ENCODE measurements at places on chromosomes 1 and 21.
A peak's percentile ranks its signal among the peaks of the same experiment; 100 is the strongest.

DNA sequence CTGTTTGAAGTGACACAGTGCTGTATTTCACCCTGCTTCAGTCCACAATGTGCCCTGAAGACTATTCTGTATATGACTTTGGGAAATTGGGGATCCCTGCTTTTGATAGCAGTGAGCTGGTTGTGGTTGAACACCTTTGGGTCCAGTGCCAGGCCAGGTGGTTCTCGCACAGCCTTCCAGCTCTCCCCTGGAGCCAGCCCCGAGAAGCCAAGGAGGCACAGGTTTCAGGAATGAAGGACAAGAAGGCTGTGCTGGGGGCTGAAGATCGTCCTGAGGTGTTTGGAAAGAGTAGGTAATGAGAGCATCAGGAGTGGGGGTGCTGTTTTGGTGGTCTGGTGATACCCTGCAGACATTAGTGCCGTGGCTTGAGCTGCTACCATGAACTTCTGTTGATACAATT, 131.4 kb upstream of the COL6A1 start:
- DNase-seq: no peak

GRCh38 chr1:2472561-2473177, 3.4 kb upstream of the PLCH2 start:
- no peak for DNase-seq

DNA sequence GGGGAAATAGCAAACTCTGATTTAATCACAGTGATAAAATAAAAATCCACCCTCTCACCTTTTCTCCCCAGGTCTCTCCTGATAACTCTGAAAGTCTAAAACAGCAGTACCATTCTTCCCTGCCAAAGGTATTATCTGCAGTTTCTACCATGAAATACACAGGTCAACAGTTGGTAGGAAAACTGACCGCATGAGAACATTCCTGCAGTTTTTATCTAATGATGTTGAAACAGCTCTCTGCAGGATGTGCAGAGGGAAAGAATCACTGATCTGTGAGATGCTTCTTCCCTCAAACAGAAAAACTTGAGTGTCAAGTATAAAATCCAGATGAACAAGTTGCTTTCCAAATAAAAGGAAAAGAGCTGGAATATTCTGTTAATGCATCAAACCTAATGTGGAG, 39.1 kb downstream of the KCNJ6 start:
- no peak for DNase-seq

DNA sequence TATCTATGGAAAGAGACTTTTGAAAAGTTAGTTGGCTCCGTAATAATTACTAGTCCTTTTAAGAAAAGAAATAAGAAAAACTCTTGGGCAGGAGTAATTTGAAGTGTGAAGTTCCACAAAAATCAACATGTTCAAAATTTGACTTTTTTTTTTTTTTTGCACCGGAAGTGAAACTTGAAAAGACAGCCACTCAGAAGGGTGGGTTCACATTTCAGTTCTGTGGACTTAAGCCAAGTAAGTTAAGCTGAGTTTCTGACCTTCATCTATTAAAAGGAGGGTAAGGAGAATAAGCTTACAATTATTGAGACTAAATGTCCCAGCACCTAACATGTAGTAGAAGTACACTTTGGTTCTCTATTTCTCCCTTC, 11.0 kb downstream of the RO60 start:
- no peak for DNase-seq

GRCh38 chr21:35525443-35525842, 476.3 kb upstream of the RUNX1 start:
- no peak for DNase-seq

- no peak for DNase-seq
Observed at GRCh38 chr1:56505792-56506743, 73.3 kb downstream of the PLPP3 start.

GRCh38 chr1:212254853-212255363, 30.3 kb upstream of the PPP2R5A start:
- no peak for DNase-seq

DNA sequence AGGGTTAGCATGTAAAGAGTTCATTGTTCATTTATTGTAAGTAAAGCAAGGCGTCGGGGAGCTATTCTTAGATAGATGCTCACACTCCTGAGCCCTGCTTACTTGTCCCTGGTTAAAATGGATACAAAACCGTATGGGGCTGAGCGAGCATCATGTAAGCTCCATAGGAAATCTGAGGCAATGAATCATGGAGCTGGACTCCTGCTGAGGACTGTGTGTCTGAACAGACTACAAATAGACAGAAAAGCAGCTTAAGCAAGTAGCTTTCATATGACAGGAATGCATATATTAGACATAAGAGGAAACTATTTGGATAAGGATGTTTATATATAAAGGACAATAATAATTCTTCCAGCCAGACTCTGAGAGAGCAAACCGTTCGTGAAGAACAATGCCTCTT, 604.9 kb upstream of the PTBP2 start:
- no peak for DNase-seq

DNA sequence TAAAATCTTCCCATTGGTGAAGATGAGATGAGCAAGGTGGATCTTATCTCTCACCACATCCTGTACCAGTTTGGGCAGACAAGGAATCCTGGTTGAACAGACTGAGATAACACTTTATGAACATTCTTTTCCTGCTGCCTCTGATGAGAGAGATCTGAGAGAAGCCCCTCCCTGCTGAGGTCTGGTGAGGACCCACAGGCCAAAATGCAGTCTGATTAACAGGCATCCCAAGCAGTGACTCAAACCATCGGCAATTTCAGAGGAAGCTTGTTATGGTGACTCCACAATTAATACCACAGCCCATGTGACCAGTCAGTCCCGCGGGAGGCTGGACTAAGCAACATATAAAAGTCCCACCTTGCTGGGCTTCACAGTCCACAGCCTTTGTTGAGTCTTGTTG, at the start of gene PRR9:
PRR9 (plus strand) TSS at position 373 of the 400 bp plus-strand sequence. CDS start 561 bp downstream, outside the sequence.
- DNase-seq: no peak

- DNase-seq: peak; percentile 61
Observed at GRCh38 chr1:54610048-54610447, 13.3 kb downstream of the FAM151A start.

DNA sequence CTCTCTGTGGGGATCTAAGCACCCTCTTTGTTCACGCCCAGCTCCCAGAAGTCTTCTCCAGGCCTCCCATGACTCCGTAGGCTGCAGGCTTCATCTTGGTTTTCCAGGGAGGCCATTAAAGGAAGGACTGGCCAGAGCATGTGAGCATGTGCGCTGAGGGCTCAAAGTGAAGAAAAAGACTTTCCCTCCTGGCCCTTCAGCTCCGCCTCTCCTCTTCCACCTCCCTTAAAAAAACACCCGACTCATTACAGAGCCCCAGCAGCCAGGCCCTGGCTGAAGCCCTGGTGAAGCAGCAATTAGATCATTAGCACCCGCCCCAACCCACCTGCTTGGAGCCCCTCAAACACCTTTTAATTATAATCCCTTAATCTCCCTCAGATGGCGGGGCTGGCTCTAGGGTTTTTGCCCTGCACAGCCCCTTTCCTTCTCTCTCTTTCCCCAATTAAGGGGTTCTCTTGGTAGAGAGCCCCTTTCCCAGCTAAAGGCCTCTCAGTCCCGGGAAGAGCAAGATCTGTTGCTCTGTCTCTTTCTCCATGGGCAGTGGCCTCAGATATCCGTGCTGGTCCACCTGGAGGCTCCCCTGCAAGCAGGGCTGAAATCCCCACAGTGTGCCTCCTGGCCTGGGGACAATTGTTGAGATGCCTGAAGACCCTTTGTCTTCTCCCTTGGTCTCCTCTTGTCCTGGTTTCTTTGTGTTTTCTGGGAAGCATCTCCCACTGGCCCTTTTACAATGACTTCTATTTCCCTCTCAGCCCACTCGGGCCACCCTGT, 30.5 kb downstream of the RHBG start:
- peak; percentile 73 for DNase-seq

DNA sequence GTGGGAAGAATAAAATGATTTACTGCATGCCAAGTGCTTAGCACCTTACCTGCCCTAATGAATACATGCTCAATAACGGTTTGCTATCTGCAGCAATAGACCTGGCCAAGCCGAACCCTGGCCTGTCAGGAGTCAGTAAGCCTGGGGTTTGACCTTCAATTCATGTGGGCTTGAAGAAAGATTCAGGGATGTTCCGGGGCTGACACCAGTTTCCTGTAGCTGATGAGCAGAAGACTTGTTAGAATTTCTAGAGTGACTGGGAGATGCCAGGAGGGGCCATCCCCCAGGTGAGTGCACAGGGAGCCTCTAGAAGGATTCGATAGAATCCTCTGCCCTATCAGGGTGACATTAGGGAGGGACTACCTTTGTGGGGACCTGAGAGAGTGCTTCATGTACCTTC, 210.9 kb downstream of the HIVEP3 start:
- no peak for DNase-seq

DNA sequence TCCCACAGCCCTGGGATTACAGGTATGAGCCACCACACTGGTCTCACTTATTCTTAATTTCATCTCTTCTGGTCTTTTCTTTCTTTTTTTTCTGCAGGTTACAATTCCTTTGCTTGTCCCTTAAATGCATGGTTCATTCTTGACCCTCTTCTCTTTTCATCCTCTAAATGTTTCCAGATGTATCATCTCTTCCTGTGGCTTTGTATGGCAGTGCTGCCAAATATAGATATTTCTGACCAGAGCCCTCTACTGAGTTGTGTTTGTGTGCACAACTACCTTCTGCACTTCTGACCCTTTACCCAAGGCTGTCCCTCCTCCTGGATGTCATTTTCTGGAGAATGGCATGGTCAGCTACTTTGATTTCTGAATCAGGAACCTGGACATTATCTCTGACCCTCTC, 32.5 kb downstream of the OLFML3 start:
- DNase-seq: no peak

DNA sequence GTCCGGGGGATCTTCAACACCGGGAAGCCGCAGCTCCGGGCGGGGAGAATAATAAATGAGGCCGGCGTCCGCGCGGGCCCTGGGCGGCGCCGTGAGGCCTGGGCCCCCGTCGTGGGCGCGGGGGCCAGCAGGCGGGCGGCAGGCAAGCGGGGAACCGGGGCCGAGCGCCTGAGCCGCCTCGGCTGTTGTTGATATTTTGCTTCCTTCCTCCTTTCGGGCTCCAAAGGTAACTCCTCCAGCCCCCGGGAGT, at the start of gene MEF2D:
MEF2D (minus strand) TSS at position 233 of the 250 bp plus-strand sequence. CDS start 17,483 bp downstream, outside the sequence.
- no peak for DNase-seq

GRCh38 chr1:230274254-230274653, 151.9 kb downstream of the PGBD5 start:
- DNase-seq: no peak

DNA sequence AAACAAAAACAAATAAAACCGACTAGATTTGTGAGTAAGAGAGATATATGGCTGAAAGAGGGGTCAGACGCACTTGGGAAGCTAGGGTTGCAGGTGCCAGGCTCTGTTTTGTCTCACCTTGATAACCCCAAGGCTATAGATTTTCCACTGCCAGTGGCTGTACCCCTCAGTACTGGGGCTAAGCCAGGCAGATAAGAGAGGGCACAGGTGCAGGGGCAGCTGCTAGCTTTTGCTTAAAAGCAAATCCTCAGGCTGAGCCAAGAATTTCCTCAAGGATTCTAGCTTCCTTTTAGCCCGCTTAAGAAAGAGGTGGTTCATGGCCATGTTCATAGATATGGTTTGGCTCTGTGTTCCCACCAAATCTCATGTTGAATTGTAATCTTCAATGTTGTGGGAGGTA, 57.9 kb downstream of the OVGP1 start:
- no peak for DNase-seq

GRCh38 chr1:113269168-113269963, 120.9 kb upstream of the MAGI3 start:
- no peak for DNase-seq

DNA sequence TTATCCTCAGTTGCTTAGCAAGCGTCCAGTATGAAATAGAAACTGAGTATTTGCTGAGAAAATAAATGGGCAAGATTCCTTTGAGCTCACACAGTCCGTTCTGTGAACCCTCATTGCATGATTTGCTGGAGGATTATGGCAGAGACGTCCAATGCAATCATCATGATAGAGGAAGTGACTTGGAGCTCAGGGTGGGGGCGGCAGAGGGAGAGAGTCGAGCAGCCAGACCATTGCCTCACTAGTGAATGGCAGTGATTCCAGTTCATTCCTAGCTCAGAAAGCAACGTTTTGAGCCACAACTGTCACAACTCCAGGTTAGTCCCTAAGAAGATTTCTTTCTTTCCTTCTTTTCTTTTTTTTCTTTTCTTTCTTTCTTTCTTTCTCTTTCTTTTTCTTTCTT, 27.5 kb upstream of the COL9A2 start:
- DNase-seq: no peak

DNA sequence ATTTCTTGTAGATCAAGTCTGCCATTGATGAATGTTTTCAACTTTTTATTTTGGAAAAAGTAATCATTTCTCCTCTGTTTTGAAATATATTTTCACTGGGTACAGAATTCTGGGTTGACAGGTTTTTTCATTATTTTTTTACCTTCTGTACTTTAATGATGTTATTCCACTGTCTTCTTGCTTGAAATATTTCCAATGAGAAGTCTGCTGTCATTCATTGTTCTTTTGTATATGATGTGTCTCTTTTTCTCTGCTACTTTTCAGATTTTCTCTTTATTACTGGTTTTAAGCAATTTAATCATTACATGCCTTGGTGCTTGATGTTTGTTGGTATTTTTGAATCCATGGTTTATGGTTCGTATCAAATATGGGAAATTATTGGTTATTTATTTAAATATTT, 22.4 kb upstream of the FOXO6 start:
- DNase-seq: no peak

GRCh38 chr1:16920951-16921350, 780 bp upstream of the CROCC start:
- DNase-seq: no peak

- DNase-seq: no peak
Observed at GRCh38 chr1:66401244-66401643, 132.7 kb upstream of the SGIP1 start.

DNA sequence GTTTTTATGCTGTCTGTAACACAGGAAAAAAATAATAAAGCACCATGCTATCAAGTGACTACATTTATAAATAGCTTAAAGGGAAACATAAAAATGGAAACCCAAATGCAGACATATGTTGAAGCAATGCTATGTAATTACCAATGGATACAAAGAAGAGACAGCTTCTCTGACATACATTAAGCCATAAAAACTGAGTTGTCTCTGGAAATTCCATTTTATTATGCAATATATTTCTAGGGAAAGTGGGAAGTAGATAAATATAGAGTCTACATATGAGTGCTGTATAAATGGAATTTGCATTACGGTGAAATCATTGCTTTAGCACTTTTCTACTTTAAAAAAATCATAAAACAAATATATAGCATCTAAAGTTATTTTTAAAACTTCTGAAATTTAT, 135.2 kb upstream of the COL11A1 start:
- no peak for DNase-seq

GRCh38 chr1:161359291-161359690, 8.4 kb downstream of the CFAP126 start:
- no peak for DNase-seq

GRCh38 chr1:20850021-20850420, 62.9 kb upstream of the HP1BP3 start:
- DNase-seq: no peak

- no peak for DNase-seq
Observed at GRCh38 chr1:31064111-31064717, 1.3 kb downstream of the PUM1 start.

All from ELF-1 (cell line).